Kidney (tissue), 22 donors: ENCODE measurements at places on chromosomes 2 and 18. TPM values are rescaled to one million over a fixed set of nuclear protein-coding genes. Genes with fewer than 3 reads are reported as not detected.

VWA3B gene
- polyA plus RNA-seq = not detected

GTF2A1L gene
- polyA plus RNA-seq = 2.7 TPM

DNA sequence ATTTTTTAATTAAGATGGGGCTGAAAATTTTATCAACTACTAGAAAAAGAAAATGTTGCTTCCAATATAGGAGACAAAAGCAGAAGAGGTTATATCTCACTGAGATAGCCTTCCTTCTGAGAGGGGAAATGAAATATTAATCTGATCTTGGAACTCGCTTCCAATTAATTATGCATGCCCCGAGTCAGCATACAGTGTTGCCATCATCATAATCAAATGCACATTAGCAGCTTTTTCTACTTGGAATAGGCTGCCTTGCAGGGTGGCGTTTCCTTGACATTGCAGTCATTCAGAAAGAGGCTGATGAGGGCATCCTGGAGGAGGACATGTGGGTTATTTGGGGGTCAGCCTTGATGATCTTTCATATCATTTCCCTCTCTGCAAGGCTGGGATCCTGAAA, 18.4 kb upstream of the RPL37A start:
- DNase-seq = no peak

ZBTB7C gene
- 1.8 TPM for polyA plus RNA-seq

DNA sequence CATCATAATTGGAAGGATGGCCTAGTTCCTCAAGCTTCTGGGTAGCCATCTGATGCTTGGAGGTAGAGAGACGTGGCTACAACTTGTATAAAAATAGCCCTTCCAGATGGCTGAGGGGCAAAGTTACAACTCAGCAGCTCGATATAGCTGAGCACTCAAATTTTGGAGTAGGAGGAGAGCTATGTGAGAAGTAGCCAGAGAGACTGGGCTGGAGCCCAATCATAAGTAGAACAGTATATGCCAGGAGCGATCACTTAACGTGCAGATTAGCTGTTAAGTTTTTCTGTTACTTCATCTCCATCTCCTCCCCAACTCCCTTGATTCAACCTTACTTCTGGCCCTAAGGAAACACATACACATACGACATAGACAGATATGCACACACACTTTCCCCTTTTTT, 28.8 kb downstream of the CNRIP1 start:
- DNase-seq = no peak

DNA sequence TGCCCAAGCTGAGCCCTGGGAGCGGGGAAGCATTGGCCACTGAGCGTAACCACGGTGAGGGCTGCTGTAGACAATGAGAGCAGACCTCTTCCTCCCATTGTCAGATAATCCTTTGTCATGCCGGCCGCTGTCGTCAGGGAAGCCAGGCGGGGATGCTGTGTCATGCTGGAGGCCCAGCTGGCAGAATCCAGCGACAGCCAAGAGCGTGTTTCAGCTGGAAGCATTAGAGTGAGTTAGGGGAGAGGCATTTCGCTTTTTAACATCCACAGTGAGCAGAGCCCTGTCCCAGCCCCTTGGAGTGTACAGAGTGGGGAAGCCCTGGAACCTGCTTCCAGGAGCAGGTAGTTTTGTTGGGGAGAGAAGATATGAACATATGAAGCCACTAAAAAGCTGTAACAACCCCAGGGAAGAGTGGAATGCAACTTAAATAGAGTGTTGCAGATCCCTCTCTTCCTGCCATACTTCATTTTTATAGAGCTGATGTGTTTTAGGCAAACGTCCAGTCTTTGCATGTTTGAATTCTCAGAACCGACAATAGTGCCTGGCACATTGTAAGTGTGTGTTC, 7.0 kb downstream of the CTIF start:
- DNase-seq = peak; percentile 71

GRCh38 chr2:134401081-134401497, 147.2 kb downstream of the MGAT5 start:
- no peak for DNase-seq

- peak; percentile 84 for DNase-seq
Observed at GRCh38 chr2:159090514-159091201, 122.2 kb downstream of the TANC1 start.

UGT1A7 gene
- 1.3 TPM for polyA plus RNA-seq

DNA sequence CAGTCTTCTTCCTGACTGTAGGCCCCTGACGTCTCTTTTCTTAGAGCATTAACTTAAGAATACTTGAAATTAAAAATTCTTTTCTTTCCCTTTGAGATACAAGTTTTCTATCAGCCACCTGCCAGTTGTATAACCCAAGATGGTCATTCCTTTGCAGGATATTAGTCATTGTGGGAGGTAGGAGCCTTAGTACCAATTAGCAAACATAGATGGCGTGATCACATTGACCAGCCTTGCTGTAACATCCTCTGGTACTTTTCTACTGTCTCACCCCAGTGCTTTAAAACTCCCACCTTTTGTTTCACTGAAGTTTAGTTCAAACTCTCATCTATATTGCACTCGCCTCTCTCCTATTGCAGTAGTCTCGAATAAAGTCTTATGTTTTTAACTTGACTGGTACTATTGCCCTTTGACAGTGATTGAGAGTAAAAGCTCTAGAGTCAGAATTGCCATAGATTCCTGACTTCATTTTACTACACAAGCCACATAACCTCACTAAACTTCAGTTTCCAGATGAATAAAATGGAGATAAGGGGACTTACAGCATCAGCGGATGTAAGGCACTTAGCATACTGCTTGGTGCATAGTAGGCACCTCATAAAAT, 74.1 kb downstream of the VRK2 start:
- no peak for DNase-seq

DNA sequence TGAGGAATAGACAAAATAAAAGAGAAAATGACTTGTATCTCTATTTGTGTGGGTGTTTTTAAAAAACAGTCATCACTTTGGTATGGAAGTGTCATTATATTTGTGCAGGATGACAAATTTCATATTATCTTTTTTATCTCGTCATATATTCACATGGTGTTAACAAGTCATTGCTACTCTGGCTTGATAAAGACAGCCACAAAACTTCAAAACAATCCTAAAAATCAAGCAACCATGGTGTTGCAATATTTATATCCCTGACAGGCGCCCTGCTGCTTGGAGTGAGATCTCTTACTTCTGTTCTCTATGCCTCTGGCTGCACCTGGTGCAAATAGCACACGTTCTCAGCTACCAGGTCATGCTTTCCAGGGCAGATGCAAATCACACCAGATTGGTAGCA, 278.0 kb upstream of the EPHA4 start:
- no peak for DNase-seq

DNA sequence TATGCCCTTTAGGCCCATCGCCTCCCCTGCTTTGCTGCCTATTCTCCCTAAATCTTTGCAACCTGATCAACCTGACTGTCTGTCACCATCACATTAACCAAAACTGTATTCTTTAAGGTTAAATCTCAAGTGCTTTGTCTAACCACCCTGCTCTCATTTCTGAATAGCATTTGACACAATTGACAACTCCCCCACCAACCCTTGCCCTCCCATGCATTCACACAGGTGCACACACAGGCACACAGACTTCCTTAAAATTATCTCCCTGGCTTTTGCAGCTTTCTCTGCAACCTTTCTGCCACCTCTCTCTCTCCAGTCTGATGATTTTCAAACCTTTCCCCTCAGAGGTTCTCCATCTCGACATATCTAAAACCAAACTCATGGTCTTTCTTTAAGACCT, 64.6 kb upstream of the ST8SIA3 start:
- DNase-seq = no peak

GRCh38 chr2:194867328-194867727, 789.7 kb upstream of the SLC39A10 start:
- no peak for DNase-seq

DNA sequence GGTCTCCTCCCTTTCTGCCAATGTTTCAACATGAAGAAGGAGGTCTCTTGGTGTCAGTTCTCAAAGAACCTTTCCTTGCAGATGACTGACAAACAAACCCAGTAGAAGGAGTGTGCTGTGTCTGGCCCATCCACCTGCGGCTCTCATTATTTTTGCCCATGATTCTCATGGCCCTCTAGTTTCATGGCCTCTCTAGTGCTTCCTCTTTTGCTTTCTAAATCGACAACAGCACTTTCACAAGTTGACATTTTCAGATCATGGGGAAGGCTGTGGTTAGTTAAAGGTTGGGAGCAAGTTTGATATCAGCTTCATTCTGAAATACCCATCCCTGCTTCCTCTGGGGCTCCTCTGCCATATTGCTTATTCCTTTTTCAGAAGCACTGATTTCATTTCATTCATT, 805.2 kb downstream of the SLC4A3 start:
- DNase-seq = no peak

DNA sequence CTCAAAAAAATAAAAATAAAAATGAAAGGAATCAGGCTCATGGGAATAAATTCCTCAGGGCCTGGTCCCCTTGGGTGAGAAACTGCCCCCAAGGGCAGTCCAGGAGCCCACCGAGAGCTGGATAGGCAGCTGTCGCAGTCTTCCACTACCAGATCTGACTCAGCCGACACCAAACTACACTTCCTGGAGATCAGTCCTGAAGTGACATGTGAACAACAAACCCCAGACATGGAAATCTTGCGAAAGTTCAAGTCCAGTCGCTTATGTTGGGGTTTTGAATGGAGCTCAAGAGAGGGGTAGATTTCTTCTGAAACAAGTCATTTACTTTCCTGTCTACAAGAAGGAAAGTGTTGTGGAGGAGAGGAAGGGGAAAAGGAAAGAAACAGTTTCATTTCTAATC, 12.9 kb downstream of the ADCY3 start:
- no peak for DNase-seq

DNA sequence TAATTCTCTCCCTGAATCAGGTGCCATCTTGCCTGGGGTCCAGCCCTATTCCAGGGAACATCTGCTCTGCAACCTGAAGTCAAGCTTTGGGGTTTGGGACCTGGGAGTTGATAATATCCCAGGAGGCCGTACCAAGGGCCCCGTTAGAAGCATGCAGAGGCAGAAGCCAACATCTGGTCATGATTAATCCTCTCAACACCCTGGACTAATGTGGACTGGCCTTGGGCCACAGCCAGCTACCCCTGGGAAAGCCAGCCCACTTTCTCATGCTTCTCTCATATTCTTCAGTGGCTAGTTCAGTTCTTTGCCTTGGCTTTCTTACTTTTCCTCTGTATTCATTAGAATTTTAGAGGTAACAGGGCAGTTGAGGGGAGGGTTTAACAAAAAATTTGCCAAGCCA, 515.6 kb upstream of the NRP2 start:
- DNase-seq = no peak

GRCh38 chr2:58768715-58769080, 527.6 kb upstream of the FANCL start:
- DNase-seq = no peak

GRCh38 chr2:196511258-196512168, 128.0 kb upstream of the CCDC150 start:
- DNase-seq = no peak
